ENCODE measurements at places on chromosomes 3 and 15.

GRCh38 chr15:31905054-31905453 lies 125.3 kb upstream of the CHRNA7 start:
- DNase-seq: no peak

- DNase-seq: no peak
These were observed 263.1 kb downstream of the PDZRN3 start for GRCh38 chr3:73361591-73361990.

DNA sequence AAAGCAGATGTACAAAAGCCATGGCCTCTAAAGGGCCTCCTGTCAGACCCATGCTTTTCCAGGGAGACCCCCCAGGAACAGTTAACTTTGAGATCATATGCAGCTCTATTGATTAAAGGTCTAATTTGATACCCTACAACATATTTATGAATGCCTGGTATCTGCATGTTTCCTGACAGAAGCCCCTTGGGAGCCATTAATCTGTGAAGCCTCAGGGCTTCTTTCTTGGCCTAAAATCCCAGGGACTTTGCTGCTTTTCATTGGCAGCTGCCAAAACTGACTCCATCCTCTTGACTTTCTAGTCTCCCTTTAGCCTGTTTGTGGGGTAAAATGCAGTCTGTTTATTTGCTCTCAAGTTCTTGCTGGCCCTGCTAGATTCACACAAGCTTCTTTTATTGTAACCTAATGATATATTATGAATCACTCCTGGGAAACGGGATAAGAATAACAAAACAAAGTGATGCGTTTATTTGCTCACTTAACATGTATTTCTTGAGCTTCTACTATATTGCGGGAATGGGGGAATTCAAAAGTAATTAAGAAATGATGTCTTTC lies 257.0 kb downstream of the LSAMP start:
- no peak for DNase-seq

DNA sequence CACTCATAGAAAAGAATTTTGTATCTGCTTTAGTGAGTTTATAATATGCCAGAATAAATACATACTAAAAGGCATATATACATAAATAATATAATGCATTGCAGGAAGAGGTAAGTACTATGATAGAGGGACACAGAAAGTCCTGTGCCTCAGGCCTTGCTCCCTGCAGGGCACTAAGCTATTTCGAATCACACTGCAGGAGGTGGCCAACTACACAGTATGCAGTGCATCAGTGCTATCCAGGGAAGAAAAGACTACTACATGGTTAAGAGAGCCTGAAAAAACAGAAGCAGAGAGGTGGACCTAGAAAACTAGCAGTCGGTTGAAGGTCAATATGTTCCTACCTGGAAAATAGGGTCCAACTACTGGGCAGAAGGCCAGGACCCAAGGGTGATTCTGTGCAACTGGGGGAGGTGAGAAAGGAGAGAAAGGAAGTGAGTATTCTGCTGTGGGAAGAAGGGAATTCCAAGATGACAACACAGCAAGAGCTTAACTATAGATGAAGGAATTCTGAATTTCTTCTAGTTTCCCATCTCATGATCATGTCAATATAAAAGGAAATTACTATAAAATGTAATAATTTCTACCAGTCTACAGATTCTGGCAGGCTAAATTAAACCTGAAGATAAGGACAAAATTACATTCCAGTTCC lies 218.0 kb downstream of the ZBTB20 start:
- DNase-seq: no peak

DNA sequence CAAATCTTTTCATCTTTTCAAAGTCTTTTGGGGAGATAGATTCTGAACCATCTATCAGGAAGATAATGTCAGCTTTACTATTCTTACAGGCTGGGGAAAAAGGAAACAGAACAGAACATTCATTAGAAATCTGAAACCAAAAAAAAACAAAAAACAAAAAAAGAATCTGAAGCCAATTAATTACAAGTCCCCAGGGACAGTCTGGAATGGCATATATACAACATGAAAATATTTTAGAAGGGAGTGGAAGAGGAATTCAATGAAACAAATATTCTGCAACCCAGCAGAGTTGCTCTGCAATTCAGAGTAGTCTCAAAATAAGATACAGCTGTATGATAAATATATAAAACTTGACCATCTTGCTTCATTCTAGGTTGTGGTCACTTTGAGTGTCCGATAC lies 41.7 kb upstream of the CAPN7 start:
- no peak for DNase-seq

- DNase-seq: no peak
These were observed 14.0 kb downstream of the TTC14 start for GRCh38 chr3:180615954-180616353.

DNA sequence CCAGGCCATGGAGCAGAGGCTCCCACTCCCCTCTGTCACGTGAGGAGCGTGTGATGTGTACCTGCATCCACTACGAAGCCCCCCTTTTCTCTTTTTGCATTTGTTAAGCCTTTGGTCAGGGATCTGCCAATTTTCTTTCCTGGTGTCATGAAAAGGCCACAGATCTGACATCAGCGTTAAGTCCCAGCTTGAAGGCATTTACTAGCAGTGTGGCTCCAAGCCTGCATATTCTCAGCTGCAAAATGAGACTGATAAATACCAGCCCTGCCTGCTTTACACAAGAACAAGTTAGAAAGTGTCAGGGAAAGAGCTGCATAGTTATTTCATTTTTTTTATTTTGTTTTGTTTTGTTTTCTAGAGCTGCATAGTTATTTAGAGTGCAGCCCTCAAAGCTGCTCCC lies 2.3 kb upstream of the ANKRD63 start:
- DNase-seq: no peak

GRCh38 chr3:8523041-8523440 lies 21.4 kb downstream of the LMCD1 start:
- no peak for DNase-seq

- no peak for DNase-seq
These were observed 45.6 kb downstream of the UMPS start for GRCh38 chr3:124775877-124776276.

DNA sequence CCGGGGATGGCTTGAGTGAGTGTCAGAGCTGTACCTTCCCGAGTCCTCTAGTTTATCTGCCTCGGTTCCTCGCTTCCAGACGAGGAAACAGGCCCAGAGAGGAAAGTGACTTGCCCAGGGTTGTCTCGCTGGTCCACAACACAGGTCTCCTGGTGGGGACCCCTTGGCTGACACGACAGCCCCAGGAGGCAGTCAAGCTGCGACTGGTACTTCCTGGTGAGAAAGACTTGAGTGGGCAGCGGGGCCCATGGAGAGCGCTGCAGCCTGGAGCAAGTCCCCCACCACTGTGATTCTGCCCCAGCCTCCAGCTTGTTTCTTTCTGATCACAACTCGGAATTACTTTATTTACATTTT lies 600 bp upstream of the CHRNA5 start:
- no peak for DNase-seq

DNA sequence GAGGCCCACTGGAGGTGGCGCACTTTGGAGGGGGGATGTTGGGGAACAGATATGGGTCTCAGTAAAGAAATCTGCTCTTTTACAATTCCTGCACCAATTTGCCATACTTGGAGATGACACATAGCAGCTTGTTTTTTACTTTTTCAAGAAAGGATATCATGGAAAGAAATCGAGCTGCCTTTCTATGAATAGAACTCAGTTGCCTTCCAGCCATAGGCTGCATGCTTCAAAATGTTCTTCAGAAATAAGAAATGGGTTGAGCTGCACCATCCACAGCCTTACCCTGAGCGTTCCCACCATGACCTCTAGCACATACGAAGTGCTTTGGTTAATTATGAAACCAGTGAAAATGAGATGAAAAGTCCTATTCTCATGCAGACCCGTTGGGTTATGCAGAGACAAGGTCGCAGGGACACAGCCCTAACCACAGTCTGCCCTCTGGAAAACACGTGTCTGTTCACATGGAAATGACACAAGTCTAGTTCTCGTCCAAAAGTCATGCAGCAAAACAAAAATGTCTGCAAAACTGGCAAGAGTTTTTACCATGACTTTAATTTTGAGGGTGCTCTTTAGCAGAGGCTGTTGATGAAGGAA lies 36.3 kb downstream of the NGRN start:
- no peak for DNase-seq

GRCh38 chr3:50269977-50270413 lies 1.0 kb downstream of the SEMA3B start:
- DNase-seq: no peak

- no peak for DNase-seq
These were observed 5.2 kb downstream of the TPRA1 start for GRCh38 chr3:127585163-127585812.

DNA sequence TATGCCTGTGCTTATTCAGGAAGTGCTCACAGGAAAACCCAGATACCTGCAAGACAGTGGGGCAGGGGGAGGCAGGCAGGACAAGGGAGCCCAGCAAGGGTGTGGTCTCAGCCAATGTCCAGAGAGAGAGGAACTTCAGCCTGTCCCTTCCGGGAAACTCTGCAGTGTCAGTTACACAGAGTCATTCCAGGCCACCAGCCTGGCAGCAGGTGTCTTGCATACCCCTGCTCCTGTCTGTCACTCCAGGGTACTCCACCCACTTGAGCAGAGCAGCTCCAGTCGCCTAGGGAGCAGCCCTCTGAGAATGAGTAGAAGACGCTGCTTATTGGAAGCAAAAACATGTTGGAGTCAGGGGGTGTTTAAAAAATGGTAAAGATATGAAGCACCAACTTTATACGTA lies 431.2 kb upstream of the RGMA start:
- no peak for DNase-seq

DNA sequence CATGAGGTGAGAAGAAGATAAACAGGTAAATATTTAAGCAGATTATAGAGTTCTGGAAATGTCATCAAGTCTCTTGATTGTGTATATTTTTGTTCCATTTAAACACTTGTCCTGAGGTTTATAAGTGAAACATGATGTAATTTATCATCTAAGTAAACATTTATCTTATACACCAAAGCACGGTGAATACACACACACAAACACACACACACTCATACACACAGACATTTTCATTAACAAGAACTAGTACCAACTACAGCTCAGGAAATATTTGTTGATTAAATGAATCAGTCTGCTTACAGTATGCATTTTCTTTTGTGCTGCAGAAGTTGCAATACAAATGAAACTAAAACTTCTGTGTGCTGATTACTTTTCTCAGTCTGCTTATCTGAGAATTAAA lies 357.3 kb downstream of the ZBTB20 start:
- no peak for DNase-seq

DNA sequence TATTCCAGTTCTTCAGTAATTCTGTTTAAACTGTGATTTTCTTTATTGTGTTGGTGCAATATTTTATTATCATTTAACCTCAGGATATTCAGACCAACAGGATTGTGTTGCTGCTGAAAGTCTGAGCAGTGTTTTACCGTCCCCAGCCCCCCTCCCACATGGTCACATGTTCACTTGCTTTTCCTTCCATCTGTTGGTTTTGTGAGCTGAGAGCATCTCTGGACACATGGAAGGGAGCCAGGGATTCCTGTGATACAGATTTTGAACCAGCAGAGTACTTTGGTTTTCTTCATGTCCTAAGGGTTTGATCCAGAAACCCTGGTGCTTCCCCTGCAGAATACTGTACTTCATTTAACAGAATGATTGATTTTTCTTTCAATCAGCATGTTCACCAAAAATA lies 11.9 kb downstream of the ARRDC4 start:
- no peak for DNase-seq

GRCh38 chr3:161567577-161568361 lies 71.2 kb downstream of the OTOL1 start:
- no peak for DNase-seq

DNA sequence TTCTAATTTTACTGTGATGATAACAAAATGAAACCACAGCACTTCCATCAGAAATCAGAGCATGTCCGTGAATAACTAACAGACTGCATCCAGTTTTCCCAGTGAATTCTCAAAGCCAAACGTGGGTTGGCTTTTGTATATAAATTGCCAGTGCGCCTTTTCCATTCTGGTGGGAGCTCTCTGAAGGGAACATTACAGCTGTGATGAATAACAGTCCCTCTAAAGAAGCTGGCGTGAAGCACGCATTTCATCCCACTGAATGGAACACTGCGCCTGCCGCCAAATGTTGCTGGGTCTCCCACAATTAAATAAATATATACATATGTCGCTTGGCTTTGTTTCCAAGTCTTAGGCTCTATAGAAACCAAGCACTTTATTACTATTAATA lies 113.0 kb upstream of the PFN2 start:
- DNase-seq: no peak

DNA sequence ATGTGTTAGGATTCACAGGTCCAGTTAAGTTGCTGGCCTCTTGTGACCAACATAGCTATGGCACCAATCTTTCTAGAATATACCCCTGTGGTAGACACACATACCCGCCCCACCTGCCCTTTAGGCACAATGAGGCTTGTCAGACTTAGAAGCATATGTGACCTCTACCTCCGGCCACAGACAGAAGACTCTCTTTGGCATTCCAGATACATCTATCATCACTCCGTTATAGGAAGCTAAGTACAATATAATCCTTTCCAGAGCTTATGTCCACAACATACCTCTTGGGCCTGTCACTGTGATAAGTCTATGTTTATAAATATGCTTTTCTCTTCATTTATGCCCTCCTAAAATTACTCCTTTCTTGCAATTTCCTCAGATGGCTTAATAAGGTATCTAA lies 39.8 kb downstream of the CD47 start:
- no peak for DNase-seq

DNA sequence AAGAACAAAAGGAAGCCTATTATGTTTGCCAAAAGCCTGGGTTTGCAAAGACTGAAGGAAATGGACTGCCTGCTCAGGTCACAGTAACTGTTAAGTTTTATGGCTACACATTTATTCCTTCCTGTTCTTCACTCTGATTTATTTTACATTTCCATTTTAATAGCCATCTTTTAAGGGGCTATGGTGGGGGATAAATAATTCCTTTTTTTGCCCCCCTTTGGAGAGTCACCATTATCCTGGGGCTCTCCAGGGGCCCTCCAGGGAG lies 53.5 kb upstream of the MYZAP start:
- no peak for DNase-seq

DNA sequence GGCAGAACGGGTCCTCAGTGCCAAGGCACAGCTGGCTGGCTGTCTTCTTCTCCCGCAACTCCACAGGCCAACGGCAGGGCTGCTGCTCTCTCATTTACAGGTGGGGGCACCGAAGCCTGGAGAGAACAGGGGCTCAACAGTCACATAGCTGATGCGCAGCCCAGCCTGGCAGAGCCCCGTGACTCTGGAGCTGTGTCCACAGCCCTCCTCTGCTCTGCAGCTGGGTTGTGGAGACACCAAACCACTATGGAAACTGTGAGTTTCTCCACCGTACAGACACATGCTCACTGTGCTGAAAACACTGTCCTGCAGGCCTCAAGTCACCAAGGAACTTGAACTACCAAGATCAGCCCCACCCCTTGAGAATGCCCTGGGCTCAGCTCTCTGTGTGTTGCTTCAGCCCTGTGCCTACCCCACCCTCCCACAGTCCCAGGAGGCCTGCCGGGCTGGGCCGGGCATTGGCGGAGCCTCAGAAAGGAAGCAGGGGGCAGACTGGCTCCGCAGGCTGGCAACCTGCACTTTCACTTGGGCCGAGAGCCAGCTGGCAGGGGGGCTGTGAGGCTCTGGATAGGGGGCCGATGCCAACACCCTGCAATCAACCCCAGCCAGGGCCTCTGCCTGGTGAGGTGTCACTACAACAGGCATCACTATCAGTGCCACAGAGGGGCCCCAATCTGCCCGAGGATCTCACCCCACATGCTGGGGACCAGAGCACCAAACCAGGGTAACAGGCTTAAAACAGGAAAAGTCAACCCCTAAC lies 113.7 kb upstream of the RPL32 start:
- DNase-seq: peak; percentile 4
